ENCODE measurements at places on chromosomes 11 and 22.

- DNase-seq: no peak
These were observed 23.4 kb downstream of the PANX1 start for GRCh38 chr11:94151903-94152677.

GRCh38 chr11:117649296-117650055 lies 147.5 kb downstream of the DSCAML1 start:
- no peak for DNase-seq

- peak; percentile 86 for DNase-seq
These were observed 212.7 kb upstream of the CADM1 start for GRCh38 chr11:115716601-115717529.

DNA sequence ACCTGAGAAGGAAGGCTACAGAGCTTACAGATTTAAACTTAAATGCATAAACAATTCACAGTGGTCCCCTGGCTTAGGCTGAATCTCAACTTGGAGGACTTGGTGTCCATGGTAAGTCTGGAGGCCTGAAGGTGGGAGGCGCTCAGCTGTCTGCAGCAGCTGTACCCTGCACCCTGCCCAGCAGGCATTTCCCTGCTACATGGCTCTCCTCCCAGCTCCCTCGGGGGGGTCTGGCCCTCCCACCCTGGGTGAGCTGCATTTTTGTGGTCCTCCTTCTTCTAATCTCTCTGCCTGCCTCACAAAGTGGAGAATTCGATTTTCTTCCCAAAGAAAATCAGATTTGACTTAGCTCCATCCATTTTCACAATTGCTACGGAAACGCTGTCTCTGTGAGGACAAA lies 273.2 kb downstream of the KIRREL3 start:
- DNase-seq: no peak

GRCh38 chr11:120121336-120121735 lies 16.6 kb downstream of the TRIM29 start:
- no peak for DNase-seq

DNA sequence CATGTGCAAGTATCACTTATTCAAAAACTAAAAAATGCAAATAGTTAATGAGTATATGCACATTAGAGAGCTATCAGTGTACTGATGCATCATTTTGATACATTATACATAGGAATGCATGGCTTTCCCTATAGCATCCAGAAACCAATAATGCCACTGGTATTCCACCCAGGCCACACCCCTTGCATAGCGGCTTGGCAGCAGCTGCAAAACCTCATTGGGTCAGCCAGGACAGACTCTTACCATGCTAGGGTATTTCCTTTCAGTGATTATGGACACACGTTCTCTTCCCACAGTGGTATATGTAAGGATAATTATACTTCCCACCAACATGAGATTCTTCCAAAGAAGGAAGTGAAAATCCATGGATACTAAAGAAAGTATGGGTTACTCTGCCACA lies 145.9 kb upstream of the PITPNB start:
- no peak for DNase-seq

- peak; percentile 85 for DNase-seq
These were observed 2.3 kb upstream of the DUSP8 start for GRCh38 chr11:1574238-1574932.

DNA sequence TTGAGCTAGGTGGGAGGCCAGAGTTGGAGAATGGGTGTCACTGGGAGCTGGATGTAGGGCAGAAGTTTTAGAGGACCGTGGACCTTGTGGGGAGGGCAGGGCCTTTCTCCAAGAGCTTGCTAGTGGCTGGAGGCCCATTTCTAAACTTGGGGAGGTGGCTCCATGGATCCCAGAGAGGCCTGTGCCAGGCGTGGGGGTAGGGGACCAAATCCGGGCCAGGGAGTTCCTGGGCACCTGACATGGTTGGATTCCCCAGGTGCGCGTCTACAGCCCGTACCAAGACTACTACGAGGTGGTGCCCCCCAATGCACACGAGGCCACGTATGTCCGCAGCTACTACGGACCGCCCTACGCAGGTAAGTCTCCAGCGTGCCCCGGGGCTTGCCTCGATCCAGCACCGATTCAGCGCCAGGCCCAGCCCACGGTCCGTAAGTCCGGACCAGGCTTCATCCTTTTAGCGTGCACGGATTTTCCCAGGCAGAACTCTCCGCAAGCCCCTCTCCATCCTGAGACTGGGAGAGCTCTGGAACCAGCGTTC lies 14.2 kb downstream of the PLEKHB1 start:
- DNase-seq: no peak

DNA sequence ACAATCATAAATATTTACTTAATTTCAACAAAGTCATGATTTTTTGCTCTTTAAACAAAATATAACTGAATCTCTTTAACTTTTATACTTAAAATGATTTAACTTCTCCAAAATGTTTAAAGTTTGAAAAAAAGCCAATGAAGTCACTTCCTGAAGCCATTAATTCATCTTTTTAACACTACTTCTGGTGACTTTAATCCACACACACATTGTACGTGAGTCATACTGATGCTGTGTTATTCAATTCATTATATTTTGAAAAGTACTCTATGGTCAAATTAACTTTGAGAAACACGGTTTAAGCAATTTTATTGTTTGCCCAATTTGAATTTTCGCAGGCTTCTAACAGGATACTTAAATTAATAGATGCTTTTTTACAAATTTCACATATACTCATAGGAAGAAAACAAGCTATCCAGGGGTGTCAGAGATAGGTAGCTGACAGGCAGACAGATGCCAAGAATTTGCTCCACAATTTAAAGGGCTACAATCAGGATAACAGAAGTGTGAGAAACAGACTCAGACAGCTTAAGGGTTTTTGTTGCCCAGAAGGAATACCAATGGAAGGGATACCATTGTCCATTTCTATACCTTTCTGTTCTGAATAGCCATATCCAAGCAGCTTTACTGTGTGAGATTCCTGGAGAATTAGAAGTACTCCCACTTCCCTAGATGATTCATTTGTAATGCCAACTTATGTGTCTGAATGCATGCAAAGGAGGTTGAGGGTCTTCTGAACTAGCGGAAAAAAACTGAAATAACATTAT lies 118.4 kb downstream of the RBFOX2 start:
- no peak for DNase-seq

DNA sequence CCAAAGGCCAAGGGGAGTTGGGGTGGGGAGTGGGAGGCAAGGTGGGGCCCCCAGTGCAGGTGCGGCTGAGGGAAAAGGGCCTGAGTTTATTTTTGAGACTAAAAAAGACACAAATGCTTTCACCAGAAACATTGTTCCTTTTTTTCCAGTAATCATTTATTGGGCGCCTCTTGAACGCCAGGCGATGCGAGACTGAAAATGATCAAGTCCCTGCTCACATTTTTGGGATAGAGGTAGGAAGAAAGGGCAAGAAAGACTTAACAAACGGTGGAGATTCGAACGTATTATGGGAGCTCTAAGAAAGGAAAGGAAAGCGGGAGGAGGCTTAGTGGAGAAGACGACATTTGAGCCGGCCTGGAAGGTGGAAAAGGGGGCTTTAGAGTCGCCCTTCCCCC lies 796 bp upstream of the SF3B2 start:
- no peak for DNase-seq
